Activated CD4-positive, CD25-positive, alpha-beta regulatory T cell treated with anti-CD3 and anti-CD28 coated beads, Interleukin-2, amount 50 U/mL, for 16 hours (primary cell): ENCODE measurements at places on chromosomes 13 and 19.

GRCh38 chr19:18418029-18418482, 1.1 kb upstream of the SSBP4 start:
- no peak for DNase-seq

DNA sequence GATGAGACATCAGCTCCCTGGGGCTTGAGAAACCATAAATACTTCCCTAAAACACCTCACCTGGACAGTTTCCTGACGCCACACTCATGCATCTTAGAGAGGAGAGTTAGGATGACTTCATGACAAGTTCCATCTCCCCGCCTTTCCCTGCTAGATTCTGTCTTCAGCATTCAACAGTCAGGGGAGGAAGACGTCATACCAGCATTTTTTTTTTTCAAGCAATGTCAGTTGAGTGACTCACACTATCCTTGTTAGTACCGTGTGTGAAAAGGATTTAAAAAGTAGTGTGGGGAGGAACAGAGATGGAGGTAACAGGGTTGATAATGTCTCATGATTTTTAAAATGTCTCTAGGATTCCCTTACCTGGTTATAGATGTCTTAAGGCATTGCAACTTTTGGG, at the start of gene OR7D2:
Gene OR7D2 (plus strand): TSS at position 79 of the 400 bp plus-strand sequence. CDS start 6,803 bp downstream, outside the sequence.
- no peak for DNase-seq

DNA sequence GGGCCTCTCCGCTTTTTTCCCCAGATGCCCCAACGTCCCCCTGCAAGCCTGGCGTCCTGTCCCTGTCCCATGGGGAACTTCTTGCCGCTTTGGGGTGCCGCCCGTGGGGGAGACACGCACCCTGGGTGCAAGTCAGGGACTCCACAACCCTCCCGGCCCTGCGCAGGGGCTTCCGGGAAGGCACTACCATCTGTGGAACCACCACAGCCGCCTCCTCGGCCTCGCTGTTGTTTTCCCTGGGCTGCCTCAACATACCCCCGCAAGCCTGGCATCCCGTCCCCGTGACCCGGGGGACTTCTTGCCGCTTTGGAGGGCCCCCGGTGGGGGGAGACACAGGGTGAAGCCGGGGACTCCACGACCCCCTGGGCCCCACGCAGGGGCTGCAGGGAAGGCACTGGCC, 238.4 kb downstream of the TUBA3C start:
- no peak for DNase-seq

DNA sequence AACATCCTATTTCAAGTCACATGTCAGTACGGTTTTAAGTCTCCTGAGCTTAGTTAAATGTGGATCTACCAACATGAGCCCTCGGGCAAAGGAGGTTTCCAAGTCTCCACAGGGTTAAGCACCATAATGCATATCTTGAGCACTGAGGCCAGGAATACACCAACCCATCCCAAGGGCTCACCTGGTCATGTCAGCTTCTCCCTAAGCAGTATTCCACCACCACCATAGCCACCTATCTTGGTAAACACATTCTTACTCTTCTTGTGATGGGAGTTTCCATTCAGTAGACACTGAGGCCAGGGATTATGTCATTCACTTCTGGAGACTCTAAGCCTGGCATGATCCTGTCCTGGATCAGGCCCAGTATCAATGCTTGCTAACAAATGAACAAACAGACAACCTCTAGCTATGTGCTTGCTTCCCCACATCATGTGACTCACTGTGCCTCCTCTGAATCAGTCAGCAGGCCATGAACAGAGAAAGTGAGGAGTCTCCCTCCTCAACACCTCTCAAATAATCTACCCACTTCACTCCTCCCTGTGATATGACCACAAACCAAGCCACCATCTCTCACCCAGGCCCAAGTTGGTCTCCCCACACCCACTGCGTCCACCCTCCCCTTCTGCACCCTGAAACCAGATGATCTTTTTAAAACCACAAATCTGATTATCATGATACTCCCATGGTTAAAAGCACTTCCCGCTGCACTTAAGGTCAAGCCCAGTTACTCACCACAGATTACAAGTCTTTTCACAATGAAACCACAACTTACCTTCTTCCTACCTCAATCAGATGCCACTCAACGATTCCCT, 5.8 kb downstream of the PEG3 start:
- DNase-seq = no peak

GRCh38 chr19:869245-870177, 10.0 kb downstream of the CFD start:
- DNase-seq = no peak

GRCh38 chr13:35993686-35994085, 137.5 kb downstream of the DCLK1 start:
- no peak for DNase-seq

- no peak for DNase-seq
These were observed 13.7 kb upstream of the SERPINE3 start for GRCh38 chr13:51325837-51326236.

GRCh38 chr19:41795031-41795461, 1.3 kb upstream of the CEACAM3 start:
- DNase-seq = peak; percentile 40

GRCh38 chr13:74372511-74372910, 238.3 kb upstream of the KLF12 start:
- DNase-seq = no peak

- no peak for DNase-seq
These were observed 568 bp downstream of the ATP11A start for GRCh38 chr13:112690283-112690929.
